ENCODE measurements at places on chromosomes 16 and 17.

- no peak for DNase-seq
These were observed 32.4 kb upstream of the MMD start for GRCh38 chr17:55453839-55454557.

DNA sequence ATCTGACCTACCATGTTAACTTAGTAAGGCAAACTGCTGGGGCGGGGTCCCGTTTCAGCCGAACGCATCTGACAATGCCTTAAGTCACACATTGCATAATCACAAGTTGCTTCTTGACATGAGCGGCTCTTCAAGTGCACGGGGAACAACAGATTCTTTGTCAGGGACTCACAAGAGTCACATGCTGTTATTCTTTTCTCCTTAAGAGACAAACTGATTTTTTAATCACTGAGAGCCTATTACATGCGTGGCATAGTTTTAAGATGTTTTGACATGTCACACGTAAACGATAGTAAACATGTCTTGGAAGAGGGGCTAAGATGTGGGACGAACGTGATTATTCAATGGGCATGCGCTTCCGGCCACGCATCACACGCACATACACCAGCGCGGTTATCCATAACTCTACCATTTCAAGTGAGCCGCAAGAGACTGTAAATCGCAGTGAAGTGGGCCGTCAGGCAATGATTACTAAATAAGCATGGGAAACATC, 63.4 kb downstream of the ADCY9 start:
- DNase-seq = no peak

- no peak for DNase-seq
These were observed 13.2 kb downstream of the TMEM238L start for GRCh38 chr17:10790491-10791401.

DNA sequence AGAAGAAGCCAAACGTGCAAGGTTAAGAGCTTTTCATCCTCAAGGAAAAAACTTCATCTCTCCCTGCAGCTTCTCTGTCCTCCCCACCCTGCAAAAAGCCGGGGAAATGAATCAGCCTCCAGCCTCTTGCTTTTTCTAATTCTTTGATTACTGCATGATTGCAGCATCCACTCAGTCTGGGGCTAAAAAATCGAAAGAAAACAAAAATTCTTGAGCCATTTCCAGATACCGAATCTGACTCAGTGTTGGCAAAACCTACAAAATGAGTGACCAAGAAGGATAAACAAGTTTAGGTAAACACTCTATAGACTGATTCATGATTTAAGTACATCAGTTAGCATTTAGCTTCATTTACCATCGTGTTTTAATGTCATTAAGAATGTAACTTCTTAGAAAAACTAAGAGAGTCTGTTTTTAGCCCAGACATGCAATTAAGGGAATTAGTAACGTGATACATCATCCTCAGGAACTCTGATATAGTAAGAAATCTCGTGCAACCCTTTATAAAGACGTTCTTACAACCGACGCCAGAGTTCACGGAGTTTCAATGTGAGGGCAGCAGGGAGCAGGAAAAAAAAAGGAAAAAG, 287.3 kb upstream of the FOXF1 start:
- no peak for DNase-seq

GRCh38 chr17:77450742-77451244, 310.0 kb downstream of the SEC14L1 start:
- no peak for DNase-seq

- no peak for DNase-seq
These were observed 62.2 kb downstream of the PITPNC1 start for GRCh38 chr17:67439269-67439668.

DNA sequence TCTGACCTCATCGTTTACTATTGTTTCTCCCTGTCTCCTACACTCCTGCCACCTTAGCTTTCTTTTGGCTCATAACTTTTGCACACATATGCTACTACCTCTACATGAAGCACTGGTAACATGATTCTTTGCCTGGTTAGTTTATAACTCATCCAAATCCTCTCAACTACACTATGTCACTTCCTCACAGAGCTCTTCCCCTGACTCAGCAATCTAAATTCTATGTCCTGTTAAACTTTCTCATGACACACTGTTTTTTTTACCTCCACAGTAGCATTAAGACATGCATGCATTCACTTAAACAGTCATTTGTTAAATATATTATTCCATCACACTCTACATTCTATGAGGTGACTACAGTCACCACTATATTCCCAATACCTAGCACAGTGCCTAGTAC, 19.7 kb downstream of the APPBP2 start:
- no peak for DNase-seq

- DNase-seq = no peak
These were observed 208.3 kb downstream of the RGS9 start for GRCh38 chr17:65345261-65346005.

- DNase-seq = no peak
These were observed 39.7 kb upstream of the IRX3 start for GRCh38 chr16:54326266-54326662.

- DNase-seq = no peak
These were observed 18.1 kb upstream of the TBX2 start for GRCh38 chr17:61381537-61381936.

- DNase-seq = peak; percentile 79
These were observed 2.7 kb downstream of the XYLT1 start for GRCh38 chr16:17467923-17468540.

DNA sequence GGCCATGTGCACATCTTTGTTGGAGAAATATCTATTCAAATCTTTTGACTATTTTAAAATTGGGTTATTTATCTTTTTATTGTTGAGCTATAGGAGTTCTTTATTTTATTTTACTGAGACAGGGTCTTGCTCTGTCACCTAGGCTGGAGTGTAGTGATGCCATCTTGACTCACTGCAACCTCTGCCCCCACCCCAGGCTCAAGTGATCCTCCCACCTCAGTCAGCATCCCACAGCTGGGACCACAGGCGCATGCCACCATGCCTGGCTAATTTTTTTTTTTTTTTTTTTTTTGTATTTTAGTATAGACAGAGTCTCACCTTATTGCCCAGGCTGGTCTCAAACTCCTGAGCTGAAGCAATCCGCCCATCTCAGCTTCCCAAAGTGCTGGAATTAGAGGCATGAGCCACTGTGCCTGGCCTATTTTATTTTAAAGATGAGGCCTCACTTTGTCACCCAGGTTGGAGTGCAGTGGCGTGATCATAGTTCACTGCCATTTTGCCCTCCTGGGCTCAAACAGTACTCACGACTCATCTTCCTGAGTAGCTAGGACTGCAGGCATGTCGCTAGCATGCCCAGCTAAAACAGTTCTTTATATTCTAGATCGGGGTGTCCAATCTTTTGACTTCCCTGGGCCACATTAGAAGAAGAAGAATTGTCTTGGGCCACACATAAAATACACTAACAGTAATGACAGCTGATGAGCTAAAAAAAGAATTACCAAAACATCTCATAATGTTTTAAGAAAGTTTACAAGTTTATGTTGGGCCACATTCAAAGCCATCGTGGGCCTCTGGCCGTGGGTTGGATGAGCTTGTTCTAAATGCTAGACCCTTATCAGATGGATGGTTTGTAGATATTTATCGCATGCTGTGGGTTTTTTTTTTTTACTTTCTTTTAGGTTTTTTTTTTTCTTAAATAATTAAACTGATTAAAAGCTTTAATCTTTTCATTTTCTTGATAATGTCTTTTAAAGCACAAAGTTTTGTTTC, 13.7 kb downstream of the TENT4B start:
- DNase-seq = peak; percentile 27

- DNase-seq = no peak
These were observed 34.3 kb upstream of the ATP2C2 start for GRCh38 chr16:84334058-84334457.

- no peak for DNase-seq
These were observed 8.5 kb downstream of the GJD3 start for GRCh38 chr17:40355804-40356758.

GRCh38 chr17:45377401-45377800, 55.3 kb downstream of the ARHGAP27 start:
- DNase-seq = no peak

DNA sequence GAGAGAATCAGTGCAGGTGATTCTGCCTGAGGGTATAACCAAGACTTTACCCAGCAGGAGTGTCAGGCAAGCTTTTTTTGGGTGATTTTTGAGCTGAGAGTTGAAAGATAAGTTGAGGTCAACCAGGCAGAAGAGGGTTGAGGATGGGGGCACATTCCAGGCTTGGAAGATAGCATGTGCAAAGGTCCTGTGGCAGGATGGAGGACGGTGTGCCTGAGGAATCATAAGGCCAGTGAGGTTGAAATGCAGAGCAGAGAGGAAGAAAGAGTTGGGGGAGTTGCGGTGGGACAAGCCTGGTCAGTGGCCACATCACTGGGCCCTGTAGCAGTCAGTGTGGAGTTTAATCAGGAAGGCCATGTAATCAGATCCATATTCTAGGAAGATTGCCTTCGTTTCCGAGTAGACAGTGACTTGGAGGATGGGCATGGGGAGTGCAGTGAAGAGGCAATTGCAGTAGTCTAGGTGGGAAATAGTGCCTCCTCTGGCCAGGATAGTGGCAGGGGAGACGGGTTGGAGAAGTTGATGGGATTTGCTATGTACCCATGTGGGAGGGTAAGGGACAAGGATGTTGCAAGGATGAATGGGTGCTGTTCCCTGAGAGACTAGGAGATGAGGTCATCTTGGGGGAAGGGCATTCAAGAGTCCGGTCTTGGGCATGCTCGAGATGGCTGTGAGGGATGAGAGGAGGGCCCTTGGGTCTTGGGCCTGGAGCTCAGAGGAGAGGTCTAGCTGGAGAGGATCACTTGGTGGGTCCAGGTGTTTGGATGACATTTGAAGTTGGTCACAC, 3.9 kb downstream of the PLEKHG4 start:
- no peak for DNase-seq
